Caki2 (cell line): ENCODE measurements at places on chromosomes 7 and 10.

GRCh38 chr10:107894516-107894915 lies 730.0 kb upstream of the SORCS1 start:
- no peak for DNase-seq

DNA sequence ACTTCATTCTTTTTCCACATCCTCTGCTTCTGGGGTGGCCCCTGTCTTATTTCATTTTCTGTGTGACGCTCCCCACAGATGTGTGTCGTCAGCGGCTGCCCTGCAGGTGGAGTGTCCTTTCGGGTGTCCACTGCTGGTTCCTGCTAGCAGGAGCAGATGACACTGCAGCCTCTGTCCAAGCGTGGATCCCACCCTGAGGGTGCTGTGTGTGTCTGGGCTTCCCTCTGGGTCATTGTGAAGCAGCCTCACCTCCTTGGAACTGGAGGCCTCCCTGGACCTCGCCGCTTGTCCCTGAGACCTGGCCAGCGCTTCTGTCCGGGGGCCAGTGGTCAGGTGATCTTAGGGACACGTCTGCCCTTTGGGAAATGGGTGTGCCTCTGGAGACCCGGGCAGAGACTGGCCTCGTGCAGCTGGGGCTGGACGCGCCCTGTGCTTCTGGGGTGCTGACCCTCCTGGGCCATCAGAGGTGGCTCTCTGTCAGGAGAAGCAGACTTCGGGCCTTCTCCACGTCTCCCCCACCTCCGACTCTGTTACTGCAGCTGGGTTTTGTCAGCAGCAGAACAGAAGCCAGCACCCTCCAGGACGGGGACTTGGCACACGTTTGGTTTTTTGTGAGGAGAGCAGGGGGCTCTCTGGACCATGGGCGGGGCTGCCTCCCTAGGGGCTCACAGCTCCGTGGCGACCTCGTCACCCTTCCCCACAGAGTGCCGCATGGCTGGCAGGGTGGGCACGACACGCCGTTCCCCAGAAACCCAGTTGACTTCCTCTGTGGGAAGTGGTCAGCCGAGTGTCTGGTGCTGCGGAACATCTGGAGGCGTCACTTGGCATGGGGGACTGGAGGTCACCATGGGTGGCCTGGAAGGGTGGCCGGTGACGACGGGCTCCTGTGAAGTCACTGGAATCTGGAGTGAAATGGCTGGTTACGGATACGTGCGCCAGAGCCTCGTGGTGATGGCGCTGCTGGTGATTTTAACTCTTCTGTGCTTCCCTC lies 48.4 kb downstream of the INPP5A start:
- DNase-seq = no peak

DNA sequence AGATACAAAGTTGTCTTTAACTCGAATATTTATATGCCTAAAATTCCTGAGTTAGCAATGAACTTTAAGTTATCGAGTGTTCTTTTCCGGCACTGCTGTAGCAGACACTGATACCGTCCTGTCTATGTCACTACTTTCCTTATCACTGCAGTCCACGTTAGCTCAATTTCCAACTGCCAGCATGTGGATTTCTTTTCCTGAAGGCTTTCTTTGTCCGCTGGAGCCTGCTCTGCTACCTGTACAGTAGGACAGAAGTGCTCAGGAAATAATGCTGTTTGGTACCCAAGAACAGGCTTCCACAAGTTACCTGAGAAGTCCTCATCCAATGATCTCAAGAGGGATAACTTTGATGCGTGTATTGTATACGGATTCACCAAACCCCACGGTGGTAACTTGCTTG lies 329.4 kb downstream of the NXPH1 start:
- no peak for DNase-seq

- peak; percentile 41 for DNase-seq
Observed at GRCh38 chr10:6321880-6322279, 119.1 kb downstream of the PFKFB3 start.

DNA sequence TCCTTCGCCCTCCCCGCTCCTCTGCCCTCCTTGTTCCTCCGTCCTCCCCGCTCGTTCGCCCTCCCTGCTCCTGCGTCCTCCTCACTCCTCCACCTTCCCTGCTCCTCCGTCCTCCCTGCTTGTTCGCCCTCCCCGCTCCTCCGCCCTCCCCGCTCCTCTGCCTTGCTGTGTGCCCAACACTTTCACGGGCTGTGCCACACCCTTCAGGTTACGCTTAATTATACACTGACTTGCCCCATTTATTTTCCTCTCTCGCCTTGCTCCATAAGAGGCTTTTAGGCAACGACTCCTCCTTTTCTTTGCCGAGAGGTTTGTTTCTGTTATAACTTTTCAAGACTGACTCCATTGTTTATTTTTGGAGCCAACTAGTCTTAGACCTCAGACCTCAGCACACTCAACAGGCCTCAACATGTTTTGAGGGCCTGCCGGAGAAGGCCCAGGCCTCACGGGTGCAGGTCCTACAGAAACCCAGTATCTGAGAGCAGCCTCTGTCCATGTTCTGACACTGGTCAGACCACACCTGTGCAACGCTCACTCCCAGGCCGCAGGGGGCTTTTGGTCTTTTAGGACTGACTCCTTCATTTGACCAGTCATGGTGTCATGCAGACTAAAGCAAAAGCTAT lies 18.2 kb upstream of the PRKAG2 start:
- DNase-seq = no peak

DNA sequence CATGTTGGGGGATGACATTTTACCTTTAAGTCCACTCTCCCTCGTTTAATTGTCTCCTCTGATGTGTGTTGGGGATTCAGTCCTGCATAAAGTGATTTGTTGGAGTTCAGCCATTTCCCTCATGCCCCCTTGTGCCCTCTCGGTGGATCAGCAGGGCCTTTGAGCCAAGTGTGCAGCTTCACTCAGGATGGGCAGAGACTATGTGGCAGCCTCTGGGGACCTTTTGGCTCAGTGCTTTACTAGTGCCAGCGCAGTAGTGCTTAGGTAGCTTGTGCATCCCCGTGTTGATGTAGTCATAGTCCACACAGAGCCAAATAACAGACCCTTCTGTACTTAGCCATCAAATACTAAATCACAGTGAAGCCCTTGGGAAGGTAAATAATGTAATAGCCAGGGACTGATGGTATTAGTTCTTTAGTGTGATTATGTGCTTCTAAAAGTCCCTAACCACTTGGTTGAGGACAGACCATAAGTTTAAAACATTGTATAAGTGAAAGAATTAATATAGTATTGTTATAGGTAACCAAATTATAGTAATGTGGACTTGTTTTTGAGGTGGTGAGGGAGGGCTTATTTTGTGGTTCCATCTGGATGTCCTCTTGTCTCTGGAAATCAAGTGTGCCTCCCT lies 11.4 kb downstream of the BUB3 start:
- no peak for DNase-seq

DNA sequence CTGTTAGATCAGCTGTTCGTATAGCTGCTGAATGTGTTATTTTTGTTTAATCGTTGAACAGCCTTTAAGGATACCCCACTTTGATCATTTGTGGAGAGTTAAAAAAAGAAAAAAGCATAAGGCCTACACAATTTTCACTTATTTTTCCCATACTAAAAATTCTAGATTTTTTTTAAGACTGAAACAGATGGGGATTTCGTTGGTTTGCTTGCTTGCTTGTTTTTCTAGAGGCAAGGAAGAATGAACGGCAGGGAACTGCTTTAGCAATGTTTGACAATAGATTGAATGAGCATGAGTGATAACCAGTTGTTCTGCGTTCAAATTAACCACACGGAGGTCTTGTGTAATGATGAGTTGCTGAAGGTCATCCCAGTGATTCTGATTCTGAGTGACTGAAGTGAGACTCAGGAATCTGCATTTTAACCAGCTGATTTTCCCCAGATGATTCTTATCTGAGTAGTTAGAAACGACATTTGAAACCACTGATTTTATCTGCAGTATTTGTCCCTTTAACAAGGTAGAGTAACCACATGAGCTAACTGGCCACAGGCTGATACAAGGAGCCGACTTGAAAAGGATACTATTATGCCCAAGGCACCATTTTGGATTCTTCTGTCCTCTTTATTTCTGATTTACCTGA lies 85.9 kb downstream of the GPR37 start:
- no peak for DNase-seq

GRCh38 chr10:110501142-110501937 lies 3.6 kb downstream of the DUSP5 start:
- peak; percentile 91 for DNase-seq

DNA sequence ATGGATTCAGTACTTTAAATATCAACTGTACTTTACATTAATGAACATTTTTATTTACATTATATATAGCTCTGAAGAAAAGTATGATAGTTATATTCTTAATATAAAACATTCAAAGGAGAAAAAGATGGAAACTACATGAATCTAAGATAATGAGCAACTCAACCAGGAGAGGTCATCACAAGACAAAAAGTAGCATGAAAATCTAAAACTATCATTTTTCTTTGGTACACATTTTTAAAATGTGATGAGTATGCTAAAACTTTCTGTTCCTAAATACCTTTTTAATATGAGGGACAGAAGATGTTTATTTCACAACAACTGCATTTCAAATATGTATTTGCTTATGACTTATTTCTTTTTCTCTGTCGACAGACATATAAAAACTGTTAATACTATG lies 2.4 kb downstream of the CNTNAP2 start:
- DNase-seq = no peak

DNA sequence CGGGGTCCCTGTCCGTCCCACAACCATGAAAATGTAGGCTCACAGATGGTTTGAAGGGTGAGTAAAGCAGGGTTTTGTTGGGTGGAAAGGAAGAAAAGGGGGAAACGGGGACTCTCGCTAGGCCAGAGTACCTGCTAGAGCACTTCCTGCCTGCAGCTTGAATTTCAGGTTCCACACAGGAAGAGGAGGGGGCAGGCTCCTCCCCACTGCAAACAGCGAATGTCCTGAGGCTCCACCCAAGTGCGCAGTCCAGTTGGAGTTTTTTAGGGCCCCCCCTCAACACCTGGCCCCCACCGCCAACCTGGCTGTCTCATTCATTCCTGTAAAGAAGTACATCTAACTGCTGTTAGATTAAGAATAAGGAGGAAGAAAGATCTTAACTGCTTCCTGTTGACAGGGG lies 414.7 kb downstream of the SH2D4B start:
- DNase-seq = no peak

GRCh38 chr10:44958196-44958897 lies 1.3 kb upstream of the RASSF4 start:
- DNase-seq = no peak

GRCh38 chr7:134041477-134041876 lies 85.7 kb upstream of the LRGUK start:
- DNase-seq = no peak

DNA sequence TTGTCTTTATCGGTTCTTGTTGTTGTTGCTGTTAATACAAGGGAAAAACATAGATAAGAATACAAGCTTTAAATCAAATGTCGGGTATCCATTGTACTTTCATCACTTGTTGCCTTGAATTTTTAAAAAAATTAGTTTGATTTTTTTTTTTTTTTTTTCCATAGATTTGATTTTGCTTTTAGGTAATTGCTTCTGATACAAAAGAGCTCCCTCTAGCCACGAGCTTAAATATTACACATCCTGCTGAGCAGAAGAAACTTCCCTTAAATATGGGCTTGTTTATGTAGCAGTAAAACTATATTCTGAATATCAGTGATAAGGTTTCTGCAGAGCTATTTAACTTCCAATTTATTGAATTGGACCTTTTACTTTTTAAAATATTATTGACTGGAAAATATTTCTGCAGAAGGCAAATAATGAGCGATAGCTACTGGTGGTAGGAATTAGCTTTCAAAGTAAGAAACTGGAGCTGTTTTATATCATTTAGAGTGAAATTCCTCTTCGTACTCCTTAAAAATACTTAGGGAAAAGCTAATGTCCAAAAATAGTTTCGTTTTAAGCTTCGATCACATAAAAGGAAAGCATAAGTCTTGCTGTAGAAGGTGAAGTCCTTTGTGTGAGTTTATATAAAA lies 216.9 kb downstream of the POLR1F start:
- DNase-seq = peak; percentile 21

DNA sequence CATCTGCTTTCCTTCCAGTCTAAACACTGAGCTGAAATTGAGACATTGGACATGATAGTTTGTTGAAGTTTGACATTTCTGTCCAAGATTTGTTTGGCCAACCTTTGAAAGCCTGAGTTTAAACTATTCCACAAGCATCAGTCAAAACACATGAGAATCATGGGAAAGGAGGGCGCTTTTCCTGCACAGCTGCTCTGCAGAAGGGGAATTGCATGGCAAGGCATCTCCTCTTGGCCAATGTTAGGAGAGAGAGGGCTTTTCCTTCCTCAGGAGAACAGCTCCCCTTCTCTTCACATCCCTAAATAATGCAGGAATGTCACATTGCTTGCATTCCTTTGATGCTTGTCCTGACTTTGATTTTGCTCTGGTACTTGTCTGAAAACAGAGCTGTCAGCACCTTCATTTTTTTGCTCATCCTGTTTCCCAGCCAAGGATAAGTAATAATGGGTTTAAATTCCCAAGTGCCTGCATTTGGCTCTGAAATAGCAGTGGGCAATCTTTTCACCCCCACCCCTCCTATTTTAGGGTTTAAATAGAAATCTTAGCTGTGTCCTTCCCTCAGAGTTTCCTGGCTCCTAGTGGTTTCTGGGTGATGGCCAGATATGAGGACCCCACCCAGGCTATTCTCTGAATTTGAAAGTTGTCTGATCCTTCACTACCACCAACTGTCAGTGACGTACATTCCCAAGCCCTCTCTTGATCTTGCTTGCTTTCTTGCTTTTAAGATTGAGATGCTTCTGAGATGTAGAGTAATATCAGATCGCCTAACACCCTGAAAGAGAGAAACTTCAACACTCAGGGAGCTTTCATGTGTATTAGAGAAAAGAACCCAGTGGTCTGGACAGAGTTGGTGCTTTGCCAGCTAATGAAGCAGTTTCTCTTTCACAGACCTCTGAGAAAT lies 75.2 kb upstream of the NPVF start:
- DNase-seq = no peak

GRCh38 chr7:18268571-18268970 lies 227.0 kb upstream of the HDAC9 start:
- DNase-seq = no peak

GRCh38 chr10:71451754-71452153 lies 55.0 kb downstream of the CDH23 start:
- no peak for DNase-seq

DNA sequence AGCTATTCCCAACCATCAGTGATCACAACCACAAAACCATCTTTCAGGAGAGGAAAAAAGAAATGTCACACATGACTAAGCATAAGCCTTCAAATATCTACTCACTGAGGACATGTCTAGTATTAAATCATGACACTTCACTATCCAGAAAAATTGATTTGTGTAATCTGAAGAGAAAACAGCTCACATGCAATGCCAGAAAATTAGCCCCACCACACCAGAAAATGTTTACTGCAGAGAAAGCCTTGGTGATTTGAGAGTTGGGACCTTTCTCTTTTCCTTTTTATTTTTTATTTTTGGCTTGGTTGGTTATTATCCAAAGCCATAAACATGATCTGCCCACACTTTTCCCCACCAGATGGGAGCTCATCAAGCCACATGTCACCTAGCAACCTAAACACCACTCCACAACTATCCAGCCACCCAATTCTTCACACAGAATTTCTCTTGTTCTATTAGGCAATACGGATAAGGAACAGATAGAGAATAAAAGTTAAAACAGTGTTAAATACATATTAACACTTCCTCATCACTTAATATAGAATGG lies 3.1 kb downstream of the PARD3 start:
- DNase-seq = peak; percentile 55

- DNase-seq = peak; percentile 9
Observed at GRCh38 chr7:30771880-30772425, 736 bp downstream of the MINDY4 start.
